Epithelial cell of alveolus of lung (primary cell): ENCODE measurements at places on chromosomes 7 and 10. TPM values are rescaled to one million over a fixed set of nuclear protein-coding genes. Genes with fewer than 3 reads are reported as not detected.

The AUTS2 gene
- total RNA-seq = 5.4 and 9.1 TPM in 2 replicates

The FOXI2 gene
- not detected in 2 replicates for total RNA-seq

The SUN3 gene
- total RNA-seq = not detected in 2 replicates

The ADARB2 gene
- 0.13 and 0.40 TPM in 2 replicates for total RNA-seq

The SORCS1 gene
- total RNA-seq = 0.08 TPM in 1 of 2 replicates, not detected in the other

The CTNNA3 gene
- under 0.01 and 0.39 TPM in 2 replicates for total RNA-seq

The GLCCI1 gene
- 2.5 and 17.3 TPM in 2 replicates for total RNA-seq

The ST8SIA6 gene
- under 0.01 and 0.88 TPM in 2 replicates for total RNA-seq

The EPHA1 gene
- total RNA-seq = 0.32 and 0.91 TPM in 2 replicates

The SEMA3C gene
- total RNA-seq = 31.9 and 102 TPM in 2 replicates

The ABHD11 gene
- 9.3 and 19.0 TPM in 2 replicates for total RNA-seq

The OPN1SW gene
- not detected in 2 replicates for total RNA-seq

The C10orf62 gene
- not detected in 2 replicates for total RNA-seq

The GIMAP8 gene
- total RNA-seq = under 0.01 and 0.39 TPM in 2 replicates

The LLCFC1 gene
- not detected in 2 replicates for total RNA-seq

The GPR15LG gene
- total RNA-seq = not detected in 2 replicates

The MINDY4 gene
- 3.9 and 4.2 TPM in 2 replicates for total RNA-seq

The FOXP2 gene
- total RNA-seq = 1.4 and 10.7 TPM in 2 replicates

The ELFN1 gene
- total RNA-seq = under 0.01 TPM in 1 of 2 replicates, not detected in the other

The NUP205 gene
- total RNA-seq = 38.2 and 51.5 TPM in 2 replicates

The FAM25A gene
- total RNA-seq = not detected in 2 replicates

The TWIST1 gene
- total RNA-seq = 14.5 and 19.9 TPM in 2 replicates

The OR2A5 gene
- not detected in 2 replicates for total RNA-seq

The VENTX gene
- total RNA-seq = 0.16 TPM in 1 of 2 replicates, not detected in the other

The GJD4 gene
- total RNA-seq = not detected in 2 replicates

The HTRA1 gene
- 93.3 and 208 TPM in 2 replicates for total RNA-seq

The IFIT2 gene
- 2.7 and 4.0 TPM in 2 replicates for total RNA-seq

The CALD1 gene
- 149 and 265 TPM in 2 replicates for total RNA-seq

The ATOH7 gene
- 0.13 and 0.48 TPM in 2 replicates for total RNA-seq

The WEE2 gene
- not detected in 2 replicates for total RNA-seq
